ENCODE measurements at places on chromosomes 7 and 10. TPM values are rescaled to one million over a fixed set of nuclear protein-coding genes. Genes with fewer than 3 reads are reported as not detected.

Gene SDHAF3
- total RNA-seq, result 10.0 TPM

Gene HECW1
- total RNA-seq, result not detected

Gene MAGI2
- total RNA-seq, result 10.7 TPM

Gene TAS2R3
- total RNA-seq, result 1.6 TPM

Gene CDHR1
- total RNA-seq, result not detected

Gene ORC5
- 20.0 TPM for total RNA-seq

Gene AFAP1L2
- 5.7 TPM for total RNA-seq

Gene LDB3
- 0.37 TPM for total RNA-seq

Gene PNLIPRP2
- not detected for total RNA-seq

Gene KAZALD1
- 43.0 TPM for total RNA-seq

Gene EPO
- total RNA-seq, result not detected

Gene GNG11
- total RNA-seq, result 49.6 TPM

Gene TRIM50
- total RNA-seq, result not detected

Gene RPA3
- total RNA-seq, result 16.5 TPM

Gene PALD1
- total RNA-seq, result 3.1 TPM

Gene CDH23
- total RNA-seq, result not detected

Gene ITIH5
- total RNA-seq, result 0.39 TPM

Gene SRGN
- 30.0 TPM for total RNA-seq

Gene CHAT
- not detected for total RNA-seq

Gene TMEM236
- 0.08 TPM for total RNA-seq

Gene ATRNL1
- 20.2 TPM for total RNA-seq

Gene SPDYE9
- total RNA-seq, result not detected

Gene TMEM270
- not detected for total RNA-seq

Gene HOGA1
- total RNA-seq, result not detected

Gene SLC18A3
- 0.34 TPM for total RNA-seq

Gene PLCE1
- 7.0 TPM for total RNA-seq

Gene PDE6C
- not detected for total RNA-seq

Gene ACSM6
- total RNA-seq, result not detected

Gene VAX1
- total RNA-seq, result 3.2 TPM

Gene GLUD1
- total RNA-seq, result 132 TPM

Gene SOSTDC1
- not detected for total RNA-seq

Gene INMT
- total RNA-seq, result 1.5 TPM

Gene ITGB1
- 946 TPM for total RNA-seq

Gene TEX47
- not detected for total RNA-seq

Gene MINPP1
- 24.9 TPM for total RNA-seq

Gene SLC39A12
- not detected for total RNA-seq

Gene PVRIG
- not detected for total RNA-seq

Gene TAS2R41
- not detected for total RNA-seq

Gene NPFFR1
- total RNA-seq, result not detected

Gene C10orf71
- not detected for total RNA-seq

Gene DNAJC12
- total RNA-seq, result 12.0 TPM

Gene PCDH15
- total RNA-seq, result 3.0 TPM

Gene LRIT1
- not detected for total RNA-seq

Gene PON1
- not detected for total RNA-seq

Gene CFAP70
- total RNA-seq, result 0.86 TPM

Gene RBM20
- total RNA-seq, result 2.3 TPM

Gene AASS
- 20.5 TPM for total RNA-seq

Gene CDK1
- total RNA-seq, result 13.1 TPM

Gene VDAC2
- total RNA-seq, result 130 TPM

Gene NRG3
- not detected for total RNA-seq

Gene ADAM8
- total RNA-seq, result 6.0 TPM

Gene ADAMTS14
- total RNA-seq, result 4.1 TPM

Gene WEE2
- total RNA-seq, result not detected

All from osteocyte (in vitro differentiated cells).